NCI-H1694 (cell line): ENCODE measurements at places on chromosomes 1 and 21.
A peak's percentile ranks its signal among the peaks of the same experiment; 100 is the strongest.

- DNase-seq, result no peak
These were observed 10.7 kb upstream of the CSRP1 start for GRCh38 chr1:201517631-201518030.

DNA sequence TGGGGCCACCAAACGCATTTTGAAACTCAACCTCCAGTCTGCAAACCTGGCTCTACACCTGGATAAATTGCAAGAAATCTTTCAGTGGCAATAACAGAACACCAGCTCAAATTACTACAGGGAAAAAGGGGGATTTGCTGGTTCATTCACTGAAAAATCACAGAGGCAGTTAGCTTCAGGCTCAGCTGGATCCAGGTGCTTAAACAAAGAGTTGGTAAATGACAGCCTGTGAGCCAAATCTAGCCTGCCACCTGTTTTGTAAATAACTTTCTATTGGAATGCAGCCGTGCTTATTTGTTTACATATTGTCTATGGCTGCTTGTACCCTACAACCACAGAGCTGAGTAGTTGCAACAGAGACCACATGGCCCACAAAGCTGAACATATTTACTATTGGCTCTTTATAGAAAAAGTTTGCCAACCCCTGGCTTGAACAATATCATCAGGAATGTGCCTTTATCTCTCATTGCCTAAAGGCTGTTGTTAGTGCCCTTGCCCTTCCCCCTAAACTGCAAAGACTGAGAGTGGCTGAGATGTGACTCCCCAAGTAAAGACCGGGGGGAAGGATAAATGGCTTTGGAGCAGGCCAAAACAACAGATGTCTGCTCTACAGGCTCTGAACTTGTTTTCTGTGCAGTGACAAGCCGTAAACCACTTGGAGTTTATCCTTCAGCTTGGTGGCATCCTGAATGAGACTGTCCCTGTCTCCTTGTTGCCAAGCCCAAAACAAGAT lies 21.5 kb upstream of the PTPRF start:
- DNase-seq, result peak; percentile 52

DNA sequence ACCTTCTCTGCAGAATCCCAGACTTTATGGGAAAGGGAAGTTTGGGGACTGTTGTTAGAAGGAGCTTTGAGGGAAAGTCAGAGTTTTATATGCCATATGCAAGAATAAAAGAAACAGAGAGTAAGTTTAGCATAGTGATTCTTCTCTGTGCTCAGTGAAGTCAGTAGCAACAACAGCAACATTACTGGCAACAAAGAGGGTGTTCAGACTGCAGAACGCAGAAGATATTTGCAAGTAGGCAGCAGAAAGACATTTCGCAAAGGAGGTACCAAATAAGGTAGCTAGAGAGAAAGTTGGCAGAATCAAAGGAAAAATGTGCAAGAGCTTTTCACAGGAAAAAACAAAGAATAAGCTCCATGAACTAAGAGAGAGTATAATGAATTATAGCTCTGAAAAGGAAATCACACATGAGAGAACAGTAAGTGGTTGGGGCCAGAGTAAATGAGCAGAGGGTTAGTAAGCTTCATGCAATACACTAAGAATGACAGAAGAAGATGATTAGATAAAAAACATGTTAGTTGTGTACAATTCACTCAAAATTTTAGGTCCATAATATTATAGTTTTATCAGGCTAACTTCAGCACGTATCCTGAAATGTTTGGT lies 98.1 kb downstream of the NEGR1 start:
- DNase-seq, result no peak

DNA sequence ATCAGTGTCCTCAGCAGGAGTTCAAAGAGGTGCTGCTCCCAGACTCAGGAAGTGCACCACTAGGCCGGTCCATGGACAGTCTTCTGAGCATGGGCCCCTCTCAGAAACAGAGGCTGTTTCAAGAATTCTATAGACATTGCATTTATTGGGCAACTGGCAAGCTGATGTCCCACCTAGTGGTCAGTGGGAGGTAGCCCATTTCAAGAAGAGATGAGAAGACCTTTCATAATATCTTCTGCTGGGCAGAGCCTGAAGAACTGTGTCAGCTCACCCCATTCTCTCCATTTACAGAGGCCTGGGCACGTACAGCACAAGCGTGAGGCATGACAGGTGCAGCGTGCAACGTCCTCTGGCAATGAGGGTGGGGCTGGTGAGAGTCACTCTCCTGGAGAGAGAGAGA lies 216.0 kb downstream of the DYRK1A start:
- DNase-seq, result no peak

- no peak for DNase-seq
These were observed 3.0 kb downstream of the PARK7 start for GRCh38 chr1:7964476-7964875.

- no peak for DNase-seq
These were observed 54.3 kb downstream of the ST6GALNAC5 start for GRCh38 chr1:76921590-76921989.

GRCh38 chr1:12432897-12433296 lies 185.1 kb downstream of the DHRS3 start:
- no peak for DNase-seq

GRCh38 chr1:3069491-3070308 lies 697 bp downstream of the PRDM16 start:
- DNase-seq, result no peak

GRCh38 chr1:39462074-39462473 lies 29.4 kb upstream of the BMP8A start:
- no peak for DNase-seq

- DNase-seq, result peak; percentile 53
These were observed 10.8 kb downstream of the ADAMTSL4 start for GRCh38 chr1:150560011-150560438.

DNA sequence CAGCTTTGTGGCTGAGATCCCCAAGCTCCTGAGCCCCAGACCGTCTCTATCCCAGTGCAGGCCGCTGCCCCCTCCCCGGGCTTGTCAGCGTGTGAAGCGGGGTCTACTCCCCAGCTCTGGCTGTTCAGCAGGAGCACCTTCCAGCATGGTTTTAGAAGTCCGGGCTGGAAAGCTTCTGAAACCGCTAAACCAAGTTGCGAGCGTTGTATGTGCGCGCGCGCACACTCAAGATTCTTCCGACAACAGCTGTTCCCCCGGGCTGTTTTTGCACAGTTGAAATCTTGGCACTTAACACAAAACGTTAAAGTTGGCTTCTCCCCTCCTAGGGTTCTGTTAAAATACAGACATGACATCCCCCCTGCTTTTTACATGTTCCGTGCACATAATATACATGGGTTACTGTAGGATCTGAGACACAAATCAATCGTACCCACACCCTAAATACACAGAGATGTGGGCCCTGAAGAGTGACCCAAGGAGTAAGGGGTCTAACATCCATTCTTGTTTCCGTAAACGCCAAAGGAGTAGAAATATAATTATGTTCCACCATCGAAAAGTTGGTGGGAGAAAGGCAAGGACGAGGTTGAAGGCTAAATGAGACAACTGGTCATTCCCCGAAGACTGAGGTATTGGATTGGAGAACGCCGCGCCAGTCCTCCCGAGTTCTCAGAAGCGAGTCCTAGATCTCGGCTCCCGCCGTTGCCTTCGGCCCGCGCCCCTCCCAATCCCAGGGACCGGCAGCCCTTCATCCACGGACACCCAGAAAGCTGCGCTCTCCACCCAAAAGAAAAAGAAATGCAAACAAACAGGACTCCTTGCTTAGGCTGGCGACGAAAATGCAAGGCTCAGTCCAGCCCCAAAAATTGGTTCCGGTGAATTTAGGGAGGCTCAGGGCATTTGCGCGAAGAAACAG lies 1.3 kb downstream of the TBX15 start:
- no peak for DNase-seq
